ENCODE measurements at places on chromosomes 2 and 18.

DNA sequence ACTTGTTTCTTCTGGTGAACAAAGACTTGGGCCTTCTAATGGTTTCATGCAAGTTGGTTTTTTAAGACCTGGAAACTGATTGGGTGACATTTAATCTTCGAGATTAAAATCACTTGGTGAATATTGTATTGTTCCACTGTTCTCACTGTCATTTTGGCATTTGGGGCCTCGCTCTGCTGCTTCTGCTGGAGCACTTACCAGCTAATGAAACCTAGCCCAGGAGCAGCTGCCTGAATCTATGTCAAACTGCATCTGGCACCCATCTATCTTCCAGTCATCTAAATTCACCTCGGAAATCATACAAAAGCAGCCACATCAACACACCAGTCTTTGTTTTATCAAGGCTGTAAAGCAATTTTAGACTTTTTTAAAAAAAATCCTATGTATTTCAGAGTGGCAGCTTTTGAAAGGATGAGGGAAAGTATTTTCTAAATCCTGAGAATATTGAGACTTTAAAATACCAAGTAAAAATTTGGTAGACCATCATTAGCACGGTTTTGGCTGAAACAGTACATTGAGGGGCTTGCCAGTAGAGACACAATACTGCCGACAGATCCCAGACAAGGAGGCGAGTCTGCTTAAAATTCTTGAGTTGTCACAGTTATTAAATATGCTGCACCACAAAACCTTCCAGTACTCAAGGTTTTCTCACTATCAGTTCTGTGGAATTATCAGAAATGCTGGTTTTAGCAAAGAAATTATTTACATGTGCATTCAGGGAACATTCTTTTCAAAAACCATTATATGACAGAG is 26.1 kb upstream of the SERTAD2 start:
- DNase-seq, result no peak

DNA sequence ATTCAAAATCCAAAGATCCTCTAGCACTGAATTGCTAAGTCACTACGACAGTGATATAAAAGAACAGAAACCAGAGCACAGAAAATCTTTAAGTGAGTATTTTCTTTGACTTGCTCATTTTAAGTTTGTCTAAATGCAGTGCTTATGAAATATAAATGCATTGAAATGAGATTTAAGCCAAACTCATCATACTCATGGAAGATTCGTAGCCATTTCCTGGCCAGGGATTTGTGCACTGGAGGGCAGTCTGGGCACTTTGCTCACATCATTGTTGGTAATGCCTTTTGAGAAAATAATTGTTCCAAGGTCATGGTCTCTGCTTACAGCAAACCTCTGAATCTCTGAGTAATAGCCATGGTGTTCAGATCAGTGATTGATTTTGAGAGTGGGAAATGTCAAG is 307.7 kb downstream of the ARHGAP15 start:
- no peak for DNase-seq

GRCh38 chr2:190911813-190912212 is 31.2 kb downstream of the GLS start:
- DNase-seq, result peak; percentile 3

- peak; percentile 60 for DNase-seq
These were observed 154.3 kb downstream of the EIPR1 start for GRCh38 chr2:3223080-3223923.

GRCh38 chr2:39949131-39949530 is 170.1 kb upstream of the THUMPD2 start:
- no peak for DNase-seq

- no peak for DNase-seq
These were observed 55.5 kb upstream of the ANKRD62 start for GRCh38 chr18:12038082-12038638.

DNA sequence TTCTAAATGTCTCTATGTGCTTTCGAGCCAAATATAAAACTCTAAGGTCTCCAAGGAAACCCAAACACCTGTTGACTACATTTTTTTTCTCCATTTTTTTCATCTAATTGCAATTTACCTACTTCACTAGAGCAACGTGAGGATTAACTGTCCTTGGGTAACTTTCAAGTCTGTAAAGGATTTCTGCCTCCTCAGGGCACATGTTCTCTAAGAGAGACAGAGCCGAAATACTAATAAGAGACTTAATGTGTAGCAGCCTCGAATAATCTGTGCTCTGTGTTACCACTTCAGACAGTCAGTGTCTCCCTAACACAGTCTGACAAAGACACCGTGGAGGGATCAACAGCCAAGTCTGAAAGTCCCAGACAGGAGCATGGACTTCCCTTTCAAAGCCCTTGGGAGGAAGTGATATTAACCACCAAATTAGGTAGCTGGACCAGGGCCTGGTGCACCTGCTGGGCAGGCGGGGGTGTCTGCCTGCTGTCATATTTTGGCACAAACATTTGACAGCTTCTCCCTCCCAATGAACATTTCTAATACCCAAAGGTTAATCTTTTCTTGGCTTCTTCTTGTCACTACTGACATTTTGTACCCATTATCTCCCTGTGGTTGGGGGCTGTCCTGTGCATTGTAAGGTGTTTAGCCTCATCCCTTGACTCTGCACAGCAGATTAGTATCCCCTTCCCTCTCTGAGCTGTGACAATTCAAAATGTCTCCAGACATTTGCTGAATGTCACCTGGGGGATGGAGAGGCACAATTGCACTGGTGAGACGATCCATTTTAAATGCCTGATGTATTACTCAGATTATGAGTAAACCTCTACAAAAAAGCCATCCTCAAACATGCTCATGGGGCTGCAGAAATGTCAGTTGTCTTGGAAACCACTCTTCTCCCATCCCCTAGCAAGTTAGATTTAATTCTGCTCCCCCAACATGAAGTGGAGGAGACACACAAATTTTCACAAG is 45.7 kb upstream of the LYPD1 start:
- DNase-seq, result peak; percentile 18

GRCh38 chr2:234191819-234192407 is 141.4 kb downstream of the SPP2 start:
- no peak for DNase-seq

- DNase-seq, result no peak
These were observed 144.2 kb downstream of the TCF4 start for GRCh38 chr18:55443776-55444175.

- no peak for DNase-seq
These were observed 17.6 kb downstream of the TTC32 start for GRCh38 chr2:19883971-19884720.

DNA sequence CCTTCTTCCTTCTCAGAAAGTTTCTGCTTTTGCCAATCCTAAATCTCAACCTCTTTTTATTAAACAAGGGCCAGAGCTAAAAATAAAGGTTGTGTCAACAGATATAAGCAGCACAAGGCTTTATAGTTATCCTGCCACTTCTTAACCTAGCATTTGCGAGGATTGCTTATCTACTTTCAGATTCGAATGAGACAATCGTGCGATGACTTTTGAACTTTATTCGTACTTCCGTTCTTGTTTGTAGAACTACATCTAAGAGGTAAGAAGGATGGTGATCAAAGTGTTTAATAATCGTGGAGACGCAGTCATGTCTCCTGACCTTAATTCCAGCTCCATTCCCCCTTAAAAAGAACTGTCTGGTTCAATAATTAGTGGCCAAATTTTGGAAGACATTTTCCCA is 578.6 kb downstream of the PIK3C3 start:
- DNase-seq, result no peak

DNA sequence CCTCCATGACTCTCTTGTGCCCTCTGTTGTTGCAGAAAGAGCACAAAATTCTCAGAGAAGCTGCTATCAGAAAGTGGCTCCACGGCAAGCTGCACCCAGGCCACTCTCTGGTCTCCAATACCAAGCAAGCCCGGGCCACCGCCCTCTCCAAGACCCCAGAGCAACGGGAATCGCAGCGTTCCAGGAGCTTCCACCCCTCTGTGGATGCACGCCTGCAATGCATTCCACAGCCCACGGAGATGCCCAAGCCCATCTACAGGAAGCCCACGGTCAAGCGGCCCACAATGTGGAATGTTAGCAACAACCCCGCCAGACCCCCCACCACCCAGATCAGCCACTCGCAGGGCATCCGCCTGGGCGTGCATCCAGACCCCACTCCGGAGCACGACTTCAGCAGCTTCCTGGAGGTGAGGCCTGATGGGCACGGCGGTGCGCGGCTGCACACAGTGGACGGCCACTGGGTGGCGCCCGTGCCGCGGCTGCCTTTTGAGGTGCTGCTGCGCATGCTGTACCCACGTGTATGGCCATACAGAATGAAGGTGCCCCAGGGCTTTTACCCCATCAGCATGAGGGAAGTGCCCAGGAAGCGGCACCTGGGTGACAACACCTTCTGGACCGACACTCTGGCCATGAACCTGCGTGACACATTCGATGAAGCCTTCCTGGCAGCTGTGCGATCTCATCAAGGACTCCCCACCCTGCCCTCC is 6.3 kb downstream of the ANKRD53 start:
- DNase-seq, result peak; percentile 73

DNA sequence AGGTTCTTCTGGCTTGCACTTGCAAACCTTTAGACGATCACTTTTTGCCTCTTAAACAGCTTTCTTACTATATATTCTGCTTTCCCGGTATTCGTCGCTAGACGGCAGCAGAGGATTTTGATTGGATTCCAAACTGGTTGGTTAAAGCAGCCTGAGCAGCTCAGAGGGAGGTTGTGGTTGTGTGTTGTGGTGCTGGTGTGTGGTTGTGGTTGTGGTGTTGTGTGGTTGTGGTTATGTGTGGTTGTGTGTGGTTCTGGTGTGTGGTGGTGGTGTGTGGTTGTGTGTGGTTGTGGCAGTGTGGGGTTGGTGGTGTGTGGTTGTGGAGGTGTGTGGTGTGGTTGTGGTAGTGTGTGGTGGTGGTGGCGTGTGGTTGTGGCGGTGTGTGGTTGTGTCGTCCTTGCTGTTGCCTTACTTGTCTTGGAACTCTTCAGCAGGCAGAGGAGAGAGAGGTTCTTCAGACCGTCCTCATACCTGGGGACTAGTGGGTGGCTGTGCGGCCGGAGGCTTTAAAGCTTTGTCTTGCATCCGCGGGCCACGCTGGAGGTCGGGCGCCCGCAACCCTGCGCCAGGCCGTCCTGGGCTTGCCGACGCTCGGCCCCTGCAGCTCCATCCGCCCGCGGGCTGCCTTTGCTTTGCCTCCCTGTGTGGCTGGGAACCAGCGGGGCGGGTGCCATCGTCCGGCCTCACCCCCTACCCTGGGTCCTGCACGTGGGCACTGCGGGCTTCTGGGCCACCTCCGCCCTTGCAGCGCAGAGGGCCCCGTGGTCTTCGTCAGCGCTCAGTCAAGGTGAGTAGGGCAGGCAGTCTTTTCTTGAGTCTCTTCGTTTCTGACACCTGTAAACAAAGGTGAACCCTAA is 190.8 kb downstream of the ARHGAP28 start:
- DNase-seq, result no peak

GRCh38 chr2:84958135-84959059 is 12.6 kb upstream of the KCMF1 start:
- no peak for DNase-seq

DNA sequence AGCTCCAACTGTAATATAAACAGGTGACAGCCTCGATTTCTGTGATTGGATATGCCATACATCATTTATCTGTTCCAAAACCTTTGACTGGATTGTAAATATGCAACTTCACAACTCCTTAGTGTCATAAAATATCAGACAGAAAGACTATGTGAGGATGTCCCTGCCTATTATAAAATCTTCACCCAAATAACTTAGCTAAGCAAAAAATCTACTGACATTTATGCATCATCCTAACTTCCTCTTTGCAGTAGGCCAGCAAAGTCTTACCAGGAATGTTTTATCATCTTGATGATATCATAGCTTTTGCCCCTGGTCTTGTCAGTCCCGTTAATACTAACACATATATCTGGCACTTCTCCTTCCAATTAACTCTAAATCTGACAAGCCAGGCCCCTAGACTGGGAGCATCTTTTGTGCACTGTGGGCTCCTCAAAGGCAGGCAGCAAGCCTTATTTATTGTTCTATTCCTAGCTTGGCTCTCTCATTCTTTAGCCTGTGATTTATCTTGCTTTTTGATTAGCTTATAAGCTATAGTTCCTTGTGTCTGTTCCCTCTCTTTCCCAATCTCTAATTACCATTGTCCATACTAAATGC is 356.5 kb upstream of the HNMT start:
- no peak for DNase-seq

- DNase-seq, result no peak
These were observed 126.4 kb downstream of the CACNB4 start for GRCh38 chr2:151972241-151973012.

DNA sequence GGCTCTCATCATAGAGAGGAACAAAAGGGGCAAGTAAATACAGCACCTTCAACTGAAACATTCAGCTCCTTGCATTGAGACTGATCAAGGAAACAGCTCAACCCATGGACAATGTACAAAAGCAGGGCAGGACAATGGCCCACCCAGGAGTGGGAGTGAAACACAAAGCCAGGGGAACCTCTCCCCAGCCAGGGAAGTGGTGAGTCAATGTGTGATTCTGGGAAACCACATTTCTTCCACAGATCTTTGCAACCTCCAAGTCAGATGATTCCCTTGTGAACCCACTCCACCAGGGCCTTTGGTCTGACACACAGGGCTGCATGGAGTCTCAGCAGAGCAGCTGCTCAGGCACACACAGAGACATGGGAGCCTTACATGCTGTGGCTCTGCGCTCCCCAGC is 294.5 kb downstream of the NR4A2 start:
- DNase-seq, result no peak

GRCh38 chr2:72028351-72028995 is 119.2 kb downstream of the CYP26B1 start:
- DNase-seq, result no peak

DNA sequence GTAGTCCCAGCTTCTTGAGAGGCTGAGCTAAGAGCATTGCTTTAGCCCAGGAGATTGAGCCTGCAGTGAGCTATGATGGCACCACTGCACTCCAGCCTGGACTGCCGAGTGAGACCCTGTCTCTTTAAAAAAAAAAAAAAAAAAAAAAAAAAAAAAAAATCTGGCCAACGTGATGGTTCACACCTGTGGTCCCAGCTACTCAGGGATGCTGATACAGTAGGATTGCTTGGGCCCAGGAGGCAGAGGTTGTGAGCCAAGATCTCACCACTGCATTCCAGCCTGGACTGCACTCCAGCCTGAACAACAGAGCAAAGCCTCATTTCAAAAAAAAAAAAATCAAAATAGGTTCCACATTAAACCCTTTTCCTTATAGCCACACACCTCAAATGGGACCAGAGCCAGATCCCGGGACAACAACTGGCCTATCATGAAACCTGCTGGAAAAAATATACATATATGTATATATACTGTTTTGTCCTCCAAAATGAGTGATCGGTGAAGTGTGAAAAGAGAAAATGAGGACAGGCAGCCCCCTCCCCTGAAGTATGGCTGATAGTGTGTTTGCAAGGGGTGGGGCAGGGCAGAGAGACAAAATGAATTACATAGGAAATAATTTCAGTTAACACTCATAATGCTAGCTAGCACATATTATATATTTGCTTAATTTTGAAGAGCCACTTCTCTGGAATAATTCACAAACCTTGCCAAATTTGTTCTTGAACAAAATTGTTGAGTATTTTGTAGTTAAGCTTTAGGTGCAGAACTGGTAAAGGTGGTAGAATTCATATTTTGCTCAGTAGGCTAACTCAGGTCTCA is 22.9 kb downstream of the MAPRE2 start:
- DNase-seq, result no peak

GRCh38 chr2:76930056-76930744 is 592.0 kb downstream of the LRRTM4 start:
- DNase-seq, result no peak
